Activated CD4-positive, alpha-beta T cell treated with anti-CD3 and anti-CD28 coated beads, Interleukin-2, amount 50 U/mL, for 24 hours (primary cell): ENCODE measurements at places on chromosomes 6 and 20.

DNA sequence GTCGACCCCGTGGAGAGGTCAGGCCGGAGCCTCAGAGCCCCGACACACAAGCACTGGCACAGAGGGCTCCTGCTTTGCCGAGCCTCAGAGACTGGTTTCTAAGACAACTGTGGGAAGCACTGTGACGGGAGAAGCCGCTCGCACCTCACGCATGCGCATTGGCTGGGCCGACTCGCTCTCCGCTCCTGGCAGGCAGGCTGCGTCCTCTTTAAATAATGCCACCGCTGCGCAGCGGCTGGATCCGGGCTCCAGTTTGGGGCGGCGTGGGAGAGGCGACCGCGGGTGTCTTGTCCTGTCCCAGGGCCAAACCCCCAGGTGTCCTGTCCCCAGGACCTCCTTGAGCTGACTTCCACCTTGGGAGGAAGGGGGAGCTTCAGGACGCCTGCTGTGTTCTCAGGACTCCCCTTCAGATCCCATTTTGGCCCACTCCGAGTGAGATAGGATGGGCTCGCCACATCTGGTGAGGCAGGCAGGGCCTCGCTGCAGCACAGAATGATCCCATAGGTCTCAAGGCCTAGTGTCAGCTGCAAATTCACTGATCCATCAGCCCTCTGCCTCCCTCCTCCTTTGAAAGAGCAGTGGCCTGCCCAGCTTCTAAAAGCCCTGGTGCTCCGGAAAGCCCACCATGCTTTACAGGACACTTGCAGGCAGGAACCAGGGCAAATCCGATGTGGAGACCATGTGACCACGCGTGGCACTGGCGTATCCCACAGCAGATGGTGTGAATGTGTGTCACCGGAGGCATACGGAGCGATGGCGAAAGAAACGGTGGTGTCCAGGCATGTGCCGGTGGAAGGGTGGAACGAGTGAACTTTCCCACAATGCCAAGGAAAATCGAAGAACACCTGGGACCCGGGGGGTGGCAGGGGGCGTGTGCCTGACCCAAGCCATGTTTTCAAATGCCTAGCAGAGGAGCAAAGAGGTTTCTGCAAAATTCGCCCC lies 169.3 kb upstream of the ZNF337 start:
- DNase-seq = peak; percentile 59

DNA sequence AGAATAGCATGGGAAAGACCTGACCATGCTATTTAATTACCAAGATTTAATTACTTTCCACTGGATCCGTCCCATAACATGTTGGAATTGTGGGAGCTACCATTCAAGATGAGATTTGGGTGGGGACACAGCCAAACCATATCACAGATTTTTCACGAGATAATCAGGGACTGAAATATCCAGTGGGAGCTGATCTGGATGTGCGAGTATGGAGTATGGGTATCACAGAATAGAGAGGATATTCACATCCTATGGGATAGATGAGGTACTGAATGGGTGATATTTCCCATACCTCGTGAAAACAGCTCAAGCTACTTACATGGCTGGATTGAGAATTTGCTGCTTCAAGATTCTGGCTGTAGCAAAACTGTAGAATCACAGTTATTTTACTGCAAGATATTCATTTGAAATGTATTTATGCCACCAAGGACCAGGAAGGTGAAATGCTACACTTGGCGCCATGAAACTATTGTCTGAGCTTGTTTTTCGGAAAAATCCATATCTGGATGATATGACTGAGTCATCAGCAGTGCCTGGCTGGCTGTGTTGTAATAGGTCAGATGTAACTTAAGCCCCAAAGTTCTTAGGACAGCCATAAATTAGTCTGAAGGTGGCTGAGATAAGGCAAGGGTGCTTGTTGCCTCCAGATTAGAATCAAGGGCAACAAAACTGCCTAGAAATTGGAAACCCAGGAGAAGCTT lies 29.8 kb downstream of the KCNS1 start:
- DNase-seq = no peak

DNA sequence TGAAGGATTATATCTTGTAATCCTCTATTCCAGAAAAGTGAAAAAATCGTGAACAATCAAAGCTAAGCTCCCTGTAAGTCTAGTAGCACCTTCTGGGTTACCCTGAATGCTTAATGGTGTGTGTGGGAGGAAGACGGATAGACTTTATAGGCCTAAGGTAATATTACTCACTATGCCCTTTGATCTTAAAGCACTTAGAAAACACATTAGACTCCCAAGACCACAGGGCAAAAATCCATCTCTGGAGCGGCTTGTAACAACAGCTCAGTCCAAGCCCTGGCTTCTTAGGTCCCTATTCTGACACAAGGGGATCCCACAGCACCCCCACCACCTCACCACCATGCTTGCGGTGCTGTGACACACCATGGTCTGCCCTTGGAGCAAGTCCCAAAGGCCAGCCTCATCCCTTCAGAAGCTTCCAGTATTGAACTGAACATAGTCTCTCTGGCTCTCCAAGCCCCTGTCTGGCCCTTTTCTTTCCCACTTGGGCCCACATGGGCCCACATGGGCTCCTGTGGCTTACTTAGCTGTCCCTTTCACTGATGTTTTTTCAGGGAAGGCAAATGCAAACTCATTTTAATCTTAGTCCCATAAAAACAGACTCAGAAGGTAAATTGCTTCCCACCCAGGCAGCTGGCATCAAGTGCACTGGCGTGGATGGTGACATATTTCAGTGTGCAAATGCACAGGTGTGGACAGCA lies 28.3 kb downstream of the C6orf132 start:
- no peak for DNase-seq

DNA sequence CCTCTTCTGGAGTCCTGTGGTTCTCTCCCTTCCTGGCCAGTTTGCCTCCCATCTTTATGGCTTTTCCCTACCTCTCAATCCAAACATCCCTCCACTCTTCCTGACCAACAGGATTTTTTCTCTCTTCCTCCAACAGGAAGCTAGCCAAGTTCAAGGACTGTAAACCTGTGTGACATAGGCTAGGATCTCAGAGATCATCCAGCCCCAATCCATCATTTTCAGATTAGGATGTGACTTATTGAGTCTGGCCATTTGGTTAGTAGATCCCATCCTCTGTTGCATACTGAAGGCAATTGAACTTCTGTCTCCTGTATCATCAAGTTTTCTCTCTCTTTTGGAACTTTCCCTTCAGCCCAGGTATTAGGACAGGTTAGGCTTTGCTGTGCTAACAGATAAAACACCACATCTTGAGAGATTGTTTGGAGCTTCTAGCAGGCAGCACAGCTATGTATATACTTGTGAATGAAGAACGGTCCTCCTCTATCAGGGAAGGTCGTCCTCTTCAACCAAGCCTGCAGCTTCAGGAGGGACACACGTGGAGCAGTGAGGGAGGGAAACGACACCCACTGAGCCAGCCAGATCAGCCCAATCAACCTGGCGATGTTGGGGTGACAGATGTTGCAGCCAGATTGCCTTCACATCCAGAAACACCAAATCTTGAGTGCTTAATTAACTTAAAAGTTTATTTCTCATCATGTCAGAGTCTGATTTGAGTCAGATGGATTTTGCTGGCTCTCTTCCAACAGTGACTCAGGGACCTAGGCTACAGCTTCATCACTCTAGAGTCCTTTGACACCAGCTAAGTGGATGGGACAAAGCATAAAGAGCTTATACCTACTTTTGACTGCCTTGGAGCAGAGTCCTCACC lies 106.8 kb downstream of the GJA10 start:
- peak; percentile 56 for DNase-seq

DNA sequence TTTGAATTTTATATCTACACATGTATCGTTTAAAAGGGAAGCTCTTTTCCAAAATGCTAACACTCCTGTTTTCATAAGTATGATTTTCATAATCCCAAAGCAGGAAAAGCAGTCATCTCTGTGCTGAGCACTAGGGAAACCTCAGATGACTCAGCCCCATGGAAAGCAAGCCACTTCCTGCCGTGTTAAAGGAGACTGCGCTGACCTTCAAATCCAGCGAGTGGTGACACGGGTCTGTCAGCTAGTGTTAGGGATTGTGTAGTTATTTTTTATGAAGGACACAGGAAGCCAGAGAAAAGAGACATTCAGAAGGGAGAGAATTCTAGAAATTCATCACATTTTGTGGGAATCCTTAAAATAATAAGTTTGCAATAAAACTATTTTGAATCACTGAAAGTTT lies 57.0 kb upstream of the CD93 start:
- DNase-seq = no peak

GRCh38 chr20:45088247-45088646 lies 12.7 kb downstream of the KCNS1 start:
- DNase-seq = no peak

- no peak for DNase-seq
Observed at GRCh38 chr6:74834967-74835366, 370.9 kb downstream of the COL12A1 start.

GRCh38 chr6:21230536-21230935 lies 363.0 kb upstream of the SOX4 start:
- no peak for DNase-seq

DNA sequence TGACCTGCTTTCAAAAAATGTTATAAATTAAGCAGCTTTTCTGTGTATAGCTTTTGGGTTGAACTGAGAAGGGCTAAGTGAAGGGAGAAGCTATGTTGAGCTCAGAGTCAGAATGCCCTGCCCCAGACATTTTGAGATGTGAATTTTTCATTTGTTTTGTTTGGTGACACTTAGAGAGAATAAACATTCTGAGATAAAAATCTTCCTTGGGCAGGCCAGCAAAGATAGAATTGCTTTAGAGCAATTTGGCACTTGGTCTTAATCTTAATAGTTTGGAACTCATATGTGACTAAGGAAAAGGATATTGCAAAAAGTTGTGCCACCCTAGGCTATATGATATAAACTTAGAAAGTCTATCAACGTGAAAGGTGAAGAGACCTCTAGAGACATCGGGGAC lies 30.2 kb downstream of the MYB start:
- DNase-seq = no peak

GRCh38 chr6:45420909-45421708 lies 43.4 kb upstream of the SUPT3H start:
- DNase-seq = no peak

DNA sequence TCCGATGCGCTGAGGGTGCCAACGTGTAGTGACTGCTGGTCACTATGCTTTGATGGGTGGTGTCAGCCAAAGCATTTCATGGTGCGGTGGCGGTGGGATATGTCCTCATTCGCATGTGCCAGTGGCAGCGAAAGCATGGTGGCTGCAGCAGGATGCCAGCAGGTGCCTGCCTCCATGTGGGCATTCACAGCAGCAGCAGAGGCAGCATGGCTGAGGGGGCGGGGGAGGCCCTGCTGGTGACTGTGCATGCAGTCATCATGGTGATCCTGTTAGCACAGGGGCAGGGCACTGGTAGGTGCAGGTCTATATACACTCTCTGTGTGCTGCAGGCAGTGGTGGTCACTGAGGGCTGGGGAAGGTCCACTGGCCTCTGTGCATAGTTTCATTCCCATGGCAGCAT lies 22.0 kb downstream of the FIG4 start:
- DNase-seq = no peak

DNA sequence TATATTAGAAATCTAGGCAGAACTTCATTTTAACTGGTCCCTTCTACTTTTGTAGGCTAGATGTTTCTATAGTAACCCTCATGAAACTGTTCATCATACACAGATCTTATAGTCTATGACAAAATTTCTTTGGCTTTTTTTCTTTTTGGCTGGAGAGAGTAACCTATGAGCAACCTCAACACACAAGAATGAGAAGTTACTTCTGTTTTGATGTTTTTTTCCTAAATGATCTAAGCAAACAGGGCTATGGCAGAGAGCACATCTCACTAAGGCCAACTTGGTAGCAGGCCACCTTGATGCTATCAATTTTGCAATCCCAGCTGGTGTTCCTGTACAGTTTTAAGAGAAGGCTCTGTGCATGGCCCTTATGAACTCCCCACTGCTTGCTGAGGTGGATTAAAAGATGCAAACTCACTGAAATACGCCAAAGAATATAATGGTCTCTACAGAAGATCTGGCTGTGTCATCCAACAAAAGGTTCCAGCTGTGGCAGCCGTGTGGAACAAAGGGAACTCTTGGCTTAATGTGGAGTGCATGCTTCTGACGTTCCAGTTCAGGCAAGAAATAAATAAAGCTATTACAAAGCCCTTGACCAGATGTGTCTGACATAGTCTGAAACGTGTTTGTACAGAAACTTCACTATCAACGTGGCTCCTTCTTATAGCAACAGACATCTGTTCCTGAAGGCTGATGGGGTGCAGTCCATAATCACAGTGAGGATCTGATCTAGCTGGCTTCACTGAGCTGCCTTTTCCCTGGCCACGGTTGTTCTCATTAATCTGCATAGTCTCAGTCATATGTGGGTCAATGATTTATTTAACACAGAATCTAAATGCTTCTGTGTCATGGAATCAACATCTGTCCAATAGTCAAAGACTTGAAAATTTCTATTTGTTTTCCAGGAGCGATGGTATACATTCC lies 481.1 kb downstream of the BMP2 start:
- no peak for DNase-seq

- no peak for DNase-seq
Observed at GRCh38 chr20:9163251-9163650, 94.4 kb downstream of the PLCB4 start.

GRCh38 chr6:6246544-6246943 lies 73.9 kb downstream of the F13A1 start:
- no peak for DNase-seq

- DNase-seq = no peak
Observed at GRCh38 chr6:35053701-35054100, 87.4 kb downstream of the TCP11 start.

DNA sequence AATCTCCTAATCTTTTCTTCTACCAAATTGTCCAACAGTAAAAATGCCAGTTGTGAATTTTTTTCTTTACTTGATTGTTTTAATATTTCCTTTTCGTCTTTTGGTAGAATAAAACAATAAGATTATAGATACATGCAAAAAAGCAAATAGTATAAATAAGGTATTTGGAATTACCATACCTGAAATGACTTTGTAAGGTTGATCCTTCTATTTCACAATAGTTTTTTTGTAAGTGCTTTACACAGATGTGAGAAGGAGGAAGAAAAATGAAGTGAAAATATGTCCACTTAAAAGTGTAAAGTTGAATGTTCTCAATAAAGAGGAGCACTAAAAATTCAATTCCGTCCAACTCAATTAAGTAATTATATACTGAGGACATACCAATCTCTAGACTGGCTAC lies 457.6 kb downstream of the UTRN start:
- no peak for DNase-seq
